ENCODE measurements at places on chromosomes 2 and 18. TPM values are rescaled to one million over a fixed set of nuclear protein-coding genes. Genes with fewer than 3 reads are reported as not detected.

Gene PPIG
- 36.8 TPM for total RNA-seq

Gene TACR1
- 0.15 TPM for total RNA-seq

Gene CFC1
- not detected for total RNA-seq

Gene NEU2
- not detected for total RNA-seq

Gene RAB31
- 7.2 TPM for total RNA-seq

Gene SRD5A2
- not detected for total RNA-seq

Gene DYNAP
- not detected for total RNA-seq

Gene MROH2A
- total RNA-seq: not detected

Gene INPP5D
- total RNA-seq: 3.2 TPM

Gene AGFG1
- total RNA-seq: 55.8 TPM

Gene HTRA2
- total RNA-seq: 30.9 TPM

Gene PKDCC
- 159 TPM for total RNA-seq

Gene CCBE1
- 0.77 TPM for total RNA-seq

Gene PTPRN
- not detected for total RNA-seq

Gene SCN2A
- total RNA-seq: not detected

Gene TNFRSF11A
- 1.3 TPM for total RNA-seq

Gene PSMA8
- total RNA-seq: not detected

Gene ASXL3
- total RNA-seq: 0.20 TPM

Gene LAMA1
- total RNA-seq: 0.06 TPM

Gene CRYGC
- total RNA-seq: not detected

Gene POTEJ
- total RNA-seq: not detected

Gene KIF5C
- 0.22 TPM for total RNA-seq

Gene OR6B2
- not detected for total RNA-seq

Gene THAP4
- total RNA-seq: 96.7 TPM

Gene KCNK3
- 1.3 TPM for total RNA-seq

Gene RIT2
- not detected for total RNA-seq

Gene PMAIP1
- total RNA-seq: 1.4 TPM

Gene KIF1A
- total RNA-seq: 0.18 TPM

Gene ANKRD36B
- total RNA-seq: 2.4 TPM

Gene DGKD
- 314 TPM for total RNA-seq

Gene KLHL41
- total RNA-seq: 3,308 TPM

Gene XRCC5
- 157 TPM for total RNA-seq

Gene TSN
- total RNA-seq: 40.5 TPM

Gene AMER3
- not detected for total RNA-seq

Gene MGAT4A
- 7.0 TPM for total RNA-seq

Gene SERPINB13
- total RNA-seq: not detected

Gene ST6GAL2
- not detected for total RNA-seq

Gene IL37
- total RNA-seq: not detected

Gene HSBP1L1
- total RNA-seq: 9.3 TPM

Gene RAD51AP2
- not detected for total RNA-seq

Gene LRRTM4
- 0.32 TPM for total RNA-seq

Gene EGR4
- not detected for total RNA-seq

Gene RAPH1
- 40.6 TPM for total RNA-seq

Gene CYP20A1
- total RNA-seq: 9.5 TPM

Gene IL1RL1
- total RNA-seq: 10.4 TPM

Gene STRN
- 29.1 TPM for total RNA-seq

Gene LRATD1
- 3.5 TPM for total RNA-seq

Gene ACTG2
- total RNA-seq: 3.4 TPM

Gene SERPINB4
- total RNA-seq: not detected

Gene CDK5R2
- total RNA-seq: not detected
